ENCODE measurements at places on chromosomes 7 and 10.

DNA sequence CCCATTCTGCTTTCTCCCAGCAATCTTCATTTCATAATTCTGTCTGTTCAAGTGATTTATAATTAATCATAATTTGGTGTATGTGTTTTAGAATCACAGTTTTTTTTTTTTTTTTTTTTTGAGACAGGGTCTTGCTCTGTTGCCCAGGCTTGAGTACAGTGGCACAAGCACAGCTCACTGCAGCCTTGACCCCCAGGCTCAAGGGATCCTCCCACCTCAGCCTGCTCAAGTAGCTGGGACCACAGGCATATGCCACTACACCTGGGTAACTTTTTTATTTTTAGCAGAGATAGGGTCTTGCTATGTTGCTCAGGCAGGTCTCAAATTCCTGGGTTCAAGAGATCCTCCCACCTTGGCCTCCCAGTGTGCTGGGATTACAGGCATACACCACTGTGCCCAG lies 49.2 kb upstream of the PLA2G12B start:
- DNase-seq: no peak

DNA sequence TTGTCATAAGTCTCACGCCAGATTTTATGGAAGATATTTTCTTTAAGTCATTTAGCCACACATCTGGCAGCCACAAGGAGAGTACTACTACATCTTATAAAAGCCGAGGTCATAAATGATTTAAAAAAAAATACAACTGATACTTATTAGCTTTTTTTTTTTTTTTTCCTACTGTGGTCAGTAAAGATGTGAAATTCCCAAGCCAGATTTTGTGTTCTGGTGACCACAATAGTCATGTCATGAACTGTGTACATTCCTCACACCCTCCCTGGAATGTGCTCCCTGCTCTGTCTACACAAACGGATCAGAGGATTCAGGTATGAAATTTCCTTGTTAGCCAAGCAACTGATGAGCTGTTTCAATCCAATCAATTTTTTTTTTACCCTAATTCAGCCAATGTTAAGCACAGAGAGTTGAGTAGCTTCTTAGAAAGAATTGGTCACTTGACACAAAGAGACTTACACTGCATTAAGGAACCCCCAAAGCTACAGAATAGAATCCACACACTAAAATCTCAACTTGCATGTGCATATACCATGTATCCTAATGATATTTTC lies 54.7 kb downstream of the CHRM2 start:
- DNase-seq: peak; percentile 36

- no peak for DNase-seq
Measured at GRCh38 chr7:42159130-42159529, 77.9 kb downstream of the GLI3 start.

- DNase-seq: no peak
Measured at GRCh38 chr10:79139124-79139835, 70.5 kb downstream of the ZMIZ1 start.

DNA sequence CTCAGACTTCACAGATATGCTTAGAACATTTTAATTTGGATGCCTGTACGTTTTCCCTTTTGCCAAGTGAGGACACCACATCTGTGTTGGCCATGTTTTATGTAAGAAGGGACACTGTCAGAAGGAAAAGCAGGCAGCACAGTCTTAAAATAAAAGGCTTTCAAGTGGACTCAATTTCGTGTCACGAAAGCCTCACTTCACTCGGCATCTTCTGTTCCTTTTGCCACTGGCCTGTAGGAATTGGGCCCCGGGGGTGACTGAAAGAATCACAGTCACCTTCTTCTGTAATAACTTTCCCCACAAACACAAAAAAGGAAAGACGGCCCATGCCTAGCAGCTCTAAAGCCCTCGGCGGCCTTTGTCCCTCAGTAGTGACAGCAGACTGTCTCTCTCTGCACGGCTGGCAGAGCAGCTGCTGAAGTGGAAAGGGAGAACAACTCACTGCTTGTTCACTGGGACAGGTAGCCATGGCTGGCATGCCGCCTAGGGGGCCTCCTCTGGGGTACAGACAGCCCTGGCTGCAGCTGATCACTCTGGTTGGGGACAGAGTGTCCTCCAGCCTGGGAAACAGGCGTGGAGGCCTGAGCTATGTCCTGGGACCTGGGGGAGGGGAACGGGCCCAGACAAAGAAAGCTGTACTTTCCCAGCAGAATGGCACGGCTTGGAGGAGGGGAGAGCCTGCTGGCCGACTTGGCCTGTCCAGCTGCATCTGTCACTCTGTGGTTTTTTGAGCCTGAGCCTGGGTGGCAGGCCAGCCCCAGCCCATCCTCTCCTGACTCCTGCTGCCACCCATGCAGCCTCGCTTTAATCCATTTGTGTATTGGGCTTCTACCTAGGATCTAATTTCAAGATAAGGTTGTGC lies 4.4 kb downstream of the RASSF4 start:
- DNase-seq: no peak

DNA sequence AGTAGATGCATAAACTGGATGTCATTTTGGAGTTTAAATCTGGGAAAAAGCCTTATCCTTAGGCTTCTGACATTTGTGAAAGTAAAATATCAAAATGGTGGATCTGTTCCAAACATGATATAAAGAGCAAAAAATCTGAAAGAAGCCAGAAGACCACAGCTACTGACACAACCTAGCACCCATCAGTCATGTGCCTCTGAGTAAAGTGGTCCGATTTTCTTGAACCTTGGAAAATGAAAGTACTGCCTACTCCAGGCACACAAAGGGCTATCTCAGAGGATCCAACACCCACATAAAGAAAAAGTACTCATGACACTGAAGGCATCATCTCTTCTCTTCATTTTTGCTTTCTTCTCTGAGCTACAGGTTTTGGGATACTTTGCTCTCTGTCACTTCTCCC lies 150.7 kb downstream of the KMT2E start:
- DNase-seq: no peak

DNA sequence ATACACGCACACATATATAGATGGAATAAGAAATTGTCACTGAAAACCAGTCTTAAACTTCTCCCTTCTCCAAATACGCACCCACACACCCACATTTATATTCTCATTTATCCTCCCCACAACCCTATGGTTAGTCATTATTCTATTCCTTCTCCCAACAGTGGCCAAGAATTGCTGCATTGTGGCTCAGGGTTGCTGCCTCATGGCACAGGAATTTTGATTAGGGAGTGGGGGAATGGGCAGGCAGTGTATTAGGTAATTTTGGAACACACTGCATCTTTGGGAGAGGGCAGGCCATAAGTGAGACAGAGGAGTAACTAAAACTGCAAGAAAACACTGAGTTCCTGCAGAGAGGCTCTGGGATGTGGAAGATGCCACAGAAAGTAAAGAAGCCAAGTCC lies 35.7 kb downstream of the NAPEPLD start:
- DNase-seq: peak; percentile 59

GRCh38 chr10:84563355-84563754 lies 235.0 kb downstream of the CCSER2 start:
- no peak for DNase-seq

GRCh38 chr7:130893441-130893894 lies 159.5 kb upstream of the KLF14 start:
- DNase-seq: no peak

GRCh38 chr10:18683427-18683826 lies 24.2 kb downstream of the ARL5B start:
- DNase-seq: no peak
